ENCODE measurements at places on chromosomes 16 and 17.

DNA sequence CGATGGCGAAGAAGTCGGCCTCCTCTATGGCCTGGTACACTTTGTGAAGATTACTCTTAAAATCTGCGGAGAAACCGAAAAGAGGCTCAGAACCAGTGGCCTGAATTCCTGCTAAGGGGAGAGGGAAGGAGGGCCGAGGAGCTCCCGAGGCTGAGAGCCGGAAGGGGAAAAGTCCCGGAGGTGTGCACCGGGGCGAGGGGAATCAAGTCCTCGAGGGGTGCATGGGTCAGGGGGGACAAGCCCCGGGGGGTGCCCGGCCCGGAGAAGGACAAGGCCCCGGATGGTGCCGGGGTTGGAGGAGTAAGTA, 495 bp downstream of the PARN start:
- no peak for DNase-seq

GRCh38 chr16:54521327-54521726, 234.7 kb upstream of the IRX3 start:
- DNase-seq: no peak

DNA sequence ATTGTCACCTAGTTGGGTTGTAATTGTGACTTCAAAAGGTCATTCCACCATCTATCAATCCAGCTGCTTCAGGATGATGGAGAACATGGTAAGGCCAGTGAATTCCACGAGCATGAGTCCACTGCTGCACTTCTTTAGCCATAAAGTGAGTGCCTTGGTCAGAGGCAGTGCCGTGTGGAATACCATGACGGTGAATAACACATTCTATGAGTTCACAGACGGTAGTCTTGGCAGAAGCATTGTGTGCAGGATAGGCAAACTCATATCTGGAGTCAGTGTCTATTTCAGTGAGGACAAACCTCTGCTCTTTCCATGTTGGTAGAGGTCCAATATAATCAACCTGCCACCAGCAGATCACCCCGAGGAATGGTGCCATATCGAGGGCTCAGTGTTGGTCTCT, 650.9 kb downstream of the KCNJ2 start:
- DNase-seq: no peak

DNA sequence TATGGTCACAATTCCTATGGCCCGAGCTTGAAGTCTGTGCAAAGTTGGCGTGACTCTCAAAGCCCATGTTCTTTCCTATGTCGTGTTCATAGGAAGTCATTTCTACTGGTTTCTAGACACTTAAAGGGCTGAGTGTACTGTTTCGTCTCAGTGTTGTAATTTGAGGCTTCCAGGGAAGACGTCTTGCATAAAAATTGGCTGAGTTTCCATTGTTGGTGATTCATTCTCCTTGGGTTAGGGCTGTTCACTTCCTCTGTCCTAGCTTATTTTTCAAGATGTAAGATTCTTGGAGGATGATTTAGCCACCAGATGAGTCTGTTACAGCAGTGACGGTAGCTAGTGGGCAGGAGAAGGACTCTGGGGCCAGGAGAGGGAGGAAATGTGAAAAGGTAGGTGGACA, 43.1 kb downstream of the PIK3R5 start:
- DNase-seq: no peak

DNA sequence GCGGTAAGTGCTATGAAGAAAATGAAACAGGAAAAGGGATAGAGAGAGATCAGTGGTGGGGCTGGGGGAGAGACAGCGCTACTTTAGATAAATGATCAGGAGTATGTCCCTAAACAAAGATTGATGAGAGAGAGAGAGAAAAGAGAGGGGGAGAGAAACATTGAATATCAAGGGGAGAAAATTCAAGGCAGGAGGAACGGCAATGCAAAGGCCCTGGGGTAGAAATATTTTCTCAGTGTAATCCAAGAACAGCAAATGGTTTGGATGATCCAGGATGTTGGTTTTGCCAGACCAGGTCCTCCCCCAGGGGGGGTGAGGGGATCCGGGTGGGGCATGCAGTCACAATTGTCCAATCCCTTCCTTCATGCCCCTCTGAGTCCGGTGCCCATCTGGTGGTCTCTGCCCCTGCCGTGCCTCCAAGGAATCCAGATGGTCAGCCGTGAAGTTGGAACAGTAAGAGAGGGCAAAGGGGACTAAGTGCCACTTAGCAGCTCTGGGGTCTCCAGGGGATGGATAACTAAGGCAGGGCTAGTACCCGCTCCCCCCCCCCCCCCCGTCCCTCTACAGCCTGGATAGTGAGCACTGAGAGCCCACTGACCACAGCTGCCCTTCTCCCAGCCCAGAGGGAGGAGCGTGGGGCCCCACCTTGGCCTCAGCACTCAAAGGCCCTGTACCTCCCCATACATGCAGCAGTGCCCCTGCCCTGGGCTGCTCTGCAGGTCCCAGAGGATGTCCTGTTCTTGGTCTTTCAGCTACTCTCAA, 43.7 kb downstream of the TMEM132E start:
- peak; percentile 39 for DNase-seq
